ENCODE measurements at places on chromosomes 5 and 9. TPM values are rescaled to one million over a fixed set of nuclear protein-coding genes. Genes with fewer than 3 reads are reported as not detected.

NMUR2 gene
- not detected for total RNA-seq

GRCh38 chr9:134585746-134586706 lies 55.6 kb upstream of the COL5A1 start:
- DNase-seq, result peak; percentile 85

- peak; percentile 18 for DNase-seq
Observed at GRCh38 chr5:9094582-9094981, 451.3 kb downstream of the SEMA5A start.

EFNA5 gene
- total RNA-seq, result not detected

GRCh38 chr5:42360616-42361314 lies 62.5 kb upstream of the GHR start:
- no peak for DNase-seq

DNA sequence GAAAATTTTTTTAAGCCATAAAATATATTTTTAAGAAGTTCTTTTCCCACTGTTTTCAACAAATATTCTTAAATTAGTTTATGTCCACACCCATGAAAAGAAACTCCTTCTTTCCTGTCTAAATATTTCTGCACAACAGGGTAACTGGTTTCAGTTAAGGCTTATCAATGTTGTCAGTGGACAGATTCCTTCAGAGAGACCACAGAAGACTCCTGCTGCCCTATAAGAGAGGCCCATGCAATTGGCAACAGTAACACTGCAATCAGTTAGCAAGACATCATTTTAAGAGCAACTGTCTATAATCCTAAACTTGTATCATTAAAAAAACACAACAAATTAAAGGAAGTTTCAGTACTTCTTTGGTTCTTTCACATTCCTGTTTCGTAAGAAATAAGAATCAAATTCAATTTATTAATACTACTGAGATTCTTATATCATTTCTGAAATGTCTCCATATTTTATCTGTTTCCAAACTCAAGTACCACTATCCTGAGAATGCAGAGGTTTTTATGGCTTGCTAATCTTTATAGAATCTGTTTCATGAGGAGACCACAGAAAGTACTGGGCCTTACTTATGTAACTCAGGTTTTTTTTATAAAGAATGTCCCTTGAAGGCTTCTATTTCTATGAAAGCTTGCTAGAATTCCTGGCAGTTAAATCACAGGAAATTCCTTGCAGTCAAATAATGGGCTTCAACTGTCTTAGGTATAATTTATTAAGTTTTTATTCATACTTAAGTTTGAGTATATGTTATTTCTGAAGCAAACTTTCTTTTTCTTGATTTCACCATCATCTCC lies 240.2 kb downstream of the RFX3 start:
- peak; percentile 48 for DNase-seq

DNA sequence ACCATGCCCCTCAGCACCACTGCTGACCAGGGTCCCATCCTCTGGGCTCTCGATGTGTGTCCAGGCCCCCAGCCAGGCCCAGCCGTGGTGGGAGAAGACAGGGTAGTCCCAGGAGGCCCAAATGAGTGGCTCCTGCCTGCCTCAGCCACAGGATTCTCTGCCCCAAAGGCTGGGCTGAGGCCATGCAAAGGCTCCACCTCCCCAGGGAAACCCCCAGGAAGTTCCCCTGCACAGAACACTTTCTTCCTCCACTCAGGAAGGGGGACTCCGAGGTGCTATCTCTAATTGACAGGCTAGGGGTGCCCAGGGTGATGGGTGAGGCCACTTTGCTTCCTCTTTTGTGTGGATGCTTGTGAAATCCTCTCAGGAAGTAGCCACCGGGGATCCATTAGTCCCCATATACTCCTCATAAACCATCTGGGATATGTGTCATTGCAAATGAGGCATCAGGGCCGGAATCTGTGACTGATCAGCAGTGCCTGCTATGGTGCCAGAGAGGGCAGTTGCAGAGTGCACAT lies 23.1 kb upstream of the TDRD7 start:
- no peak for DNase-seq

SPINK4 gene
- not detected for total RNA-seq

- DNase-seq, result no peak
Observed at GRCh38 chr9:33318225-33318624, 27.9 kb downstream of the NFX1 start.

PHYHD1 gene
- total RNA-seq, result 8.9 TPM
